Progenitor cell of endocrine pancreas (in vitro differentiated cells): ENCODE measurements at places on chromosomes 1 and 21. TPM values are rescaled to one million over a fixed set of nuclear protein-coding genes. Genes with fewer than 3 reads are reported as not detected.

DNA sequence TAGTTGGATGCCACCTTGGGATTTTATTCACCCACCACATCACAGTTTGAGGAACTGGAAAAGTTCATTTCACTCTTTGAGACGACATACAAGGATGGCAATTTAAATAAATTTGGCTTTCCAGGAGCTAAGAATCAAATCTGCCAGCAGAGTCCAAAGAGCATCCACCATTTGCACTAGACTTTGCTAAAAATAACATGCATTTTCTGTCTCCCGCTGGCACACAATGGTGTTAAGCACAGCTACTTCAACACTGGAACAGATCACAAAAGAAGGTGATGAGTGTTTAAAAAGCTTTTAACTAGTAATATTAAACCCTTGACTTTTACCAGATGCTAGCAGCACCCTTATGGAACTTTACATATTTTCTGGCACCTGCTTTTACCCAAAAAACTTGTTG, 44.6 kb downstream of the MAEL start:
- no peaks in the 10 kb centered on the region for H3K27me3 ChIP-seq
- no peak overlapping the region for H3K27ac ChIP-seq
- no peaks in the 10 kb centered on the region for H3K4me1 ChIP-seq
- H3K4me3 ChIP-seq, result no peak overlapping the region
- H3K36me3 ChIP-seq, result peaks cover 2% of the 10 kb centered on the region
- no peak for DNase-seq

DNA sequence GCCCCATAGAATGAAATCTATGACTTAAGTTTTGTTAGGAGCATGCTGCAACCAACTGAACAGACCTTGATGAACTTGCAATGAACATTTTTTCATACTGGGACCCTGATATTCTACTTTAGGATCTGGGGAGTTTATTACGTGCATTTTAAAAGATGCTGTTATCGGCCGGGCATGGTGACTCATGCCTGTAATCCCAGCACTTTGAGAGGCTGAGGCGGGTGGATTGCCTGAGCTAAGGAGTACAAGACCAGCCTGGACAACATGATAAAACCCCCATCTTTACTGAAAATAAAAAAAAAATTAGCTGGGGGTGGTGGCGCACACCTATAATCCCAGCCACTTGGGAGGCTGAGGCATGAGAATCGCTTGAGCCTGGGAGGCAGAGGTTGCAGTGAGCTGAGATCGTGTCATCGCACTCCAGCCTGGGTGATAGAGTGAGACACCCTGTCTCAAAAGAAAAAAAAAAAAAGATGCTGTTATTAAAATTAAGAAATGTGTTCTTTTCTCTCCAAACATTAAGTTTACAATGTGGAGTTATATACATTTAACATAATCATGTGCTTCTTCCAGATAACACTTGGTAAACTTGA, 7.1 kb downstream of the MPZL1 start:
- H3K27me3 ChIP-seq, result no peaks in the 10 kb centered on the region
- H3K4me1 ChIP-seq, result peaks cover 21% of the 10 kb centered on the region
- no peak for DNase-seq
- no peak overlapping the region for H3K27ac ChIP-seq
- no peak overlapping the region for H3K4me3 ChIP-seq
- peaks cover 24% of the 10 kb centered on the region for H3K36me3 ChIP-seq

LHX8 gene
- 0.22 TPM in 1 of 2 replicates, not detected in the other for total RNA-seq

DNA sequence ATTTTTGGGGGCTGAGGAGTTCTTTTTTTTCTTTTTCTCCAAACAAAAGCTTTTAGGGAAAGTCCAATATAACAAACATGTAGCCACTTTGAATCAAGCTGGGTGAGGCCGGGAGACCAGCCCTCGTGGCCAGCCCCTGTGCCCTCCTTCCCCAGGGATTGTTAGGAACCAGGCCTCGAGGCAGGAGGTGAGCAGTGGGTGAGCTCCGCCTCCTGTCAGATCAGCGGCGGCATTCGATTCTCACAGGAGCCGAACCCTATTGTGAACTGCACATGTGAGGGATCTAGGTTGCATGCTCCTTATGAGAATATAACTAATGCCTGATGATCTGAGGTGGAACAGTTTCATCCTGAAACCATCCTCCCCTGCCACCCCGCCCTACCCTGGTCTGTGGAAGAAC, 41.8 kb upstream of the TTC22 start:
- no peak overlapping the region for H3K4me3 ChIP-seq
- no peaks in the 10 kb centered on the region for H3K27me3 ChIP-seq
- no peak overlapping the region for H3K27ac ChIP-seq
- H3K36me3 ChIP-seq, result peaks cover 3% of the 10 kb centered on the region

- no peak for DNase-seq
- no peak overlapping the region for H3K27ac ChIP-seq
- H3K36me3 ChIP-seq, result no peaks in the 10 kb centered on the region
- no peak overlapping the region for H3K4me3 ChIP-seq
These were observed 48.0 kb downstream of the C1orf87 start for GRCh38 chr1:60025552-60025951.

GRCh38 chr1:11725616-11726015, 10.3 kb upstream of the AGTRAP start:
- H3K27me3 ChIP-seq, result no peaks in the 10 kb centered on the region
- H3K4me1 ChIP-seq, result peaks cover 1% of the 10 kb centered on the region
- no peaks in the 10 kb centered on the region for H3K36me3 ChIP-seq
- no peak overlapping the region for H3K27ac ChIP-seq
- no peak overlapping the region for H3K4me3 ChIP-seq
